ENCODE measurements at places on chromosomes 1 and 21.

DNA sequence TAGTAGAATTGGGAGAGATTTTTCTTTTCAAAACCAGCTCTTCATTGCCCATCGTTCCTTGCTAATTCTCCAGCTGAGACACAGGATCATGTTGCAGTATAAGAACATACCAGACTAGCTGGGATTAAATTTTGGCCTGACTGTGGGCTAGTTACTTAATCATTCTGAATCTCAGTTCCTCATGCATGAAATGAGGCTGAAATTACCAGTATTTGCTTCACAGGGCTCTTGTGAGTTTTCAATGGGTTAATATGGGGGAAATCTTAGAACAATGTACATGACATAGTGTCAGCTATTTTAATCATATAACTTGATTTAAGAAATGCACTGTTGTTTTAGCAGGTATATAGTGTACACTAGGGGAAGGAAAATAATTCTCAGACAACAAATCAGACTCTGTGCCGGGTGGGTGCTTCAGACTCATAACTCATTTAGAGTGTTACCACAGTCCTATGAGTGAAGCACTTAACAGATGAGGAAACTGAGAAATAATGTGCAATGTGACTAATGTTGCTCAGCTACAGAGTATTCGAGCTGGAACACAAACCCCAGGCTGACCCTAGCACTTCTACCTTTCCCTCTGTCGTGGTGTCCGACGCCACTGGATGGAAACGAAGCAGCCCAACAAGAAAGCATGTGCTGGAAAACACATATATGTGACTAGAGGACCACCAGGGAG is 137.6 kb upstream of the SGIP1 start:
- DNase-seq, result no peak

DNA sequence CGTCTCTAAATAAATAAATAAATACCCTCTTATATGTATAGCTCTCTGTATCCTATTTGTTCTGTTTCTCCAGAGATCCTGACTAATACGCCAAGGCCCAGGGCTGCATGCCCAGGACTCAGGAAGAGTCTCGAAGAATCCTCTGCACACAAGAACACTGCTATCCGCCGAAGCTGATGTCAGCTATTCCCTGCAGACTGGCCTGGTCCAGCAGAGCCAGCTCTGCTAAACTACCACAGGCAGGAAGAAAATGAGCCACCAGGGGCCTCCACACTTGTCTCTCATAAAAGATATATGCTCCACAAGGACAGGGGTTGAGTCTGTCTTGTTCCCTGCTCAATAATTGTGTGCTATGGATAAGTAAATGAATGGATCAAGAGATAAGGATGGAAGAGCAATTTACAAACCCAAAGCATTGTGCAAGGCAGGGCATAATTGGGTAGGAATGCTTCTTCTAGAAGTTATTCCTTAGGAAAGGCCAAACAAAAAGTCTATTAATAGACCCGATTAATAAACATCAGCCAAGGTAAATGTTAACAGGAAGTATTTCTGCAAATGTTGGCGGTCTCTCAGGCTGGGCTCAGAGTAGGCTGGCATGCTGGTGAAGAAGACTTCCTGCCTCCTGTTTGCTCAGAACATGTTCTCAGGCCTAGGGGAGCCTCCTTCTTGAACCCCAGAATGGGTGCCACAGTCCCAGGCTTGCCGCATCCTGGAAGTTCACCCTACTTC is 26.3 kb upstream of the MAN1C1 start:
- no peak for DNase-seq

DNA sequence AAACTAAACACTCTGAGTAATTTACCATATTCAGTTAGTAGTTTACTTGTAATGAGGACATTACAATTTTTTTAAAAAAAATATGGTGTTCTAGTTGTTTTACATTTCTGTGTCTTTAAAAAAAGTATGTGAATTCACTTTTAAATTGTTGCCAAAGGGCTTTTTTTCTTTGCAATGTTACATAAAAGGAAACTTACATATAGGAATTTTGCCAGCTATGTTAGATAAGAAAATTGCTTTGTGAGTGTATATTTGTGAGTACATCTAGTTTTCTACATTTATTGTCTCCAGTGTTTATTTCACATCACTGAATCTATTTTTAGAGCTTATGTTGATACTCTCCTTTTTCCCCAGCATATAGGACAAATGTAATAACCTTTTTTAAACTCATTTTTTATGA is 206.8 kb downstream of the GPR52 start:
- no peak for DNase-seq

DNA sequence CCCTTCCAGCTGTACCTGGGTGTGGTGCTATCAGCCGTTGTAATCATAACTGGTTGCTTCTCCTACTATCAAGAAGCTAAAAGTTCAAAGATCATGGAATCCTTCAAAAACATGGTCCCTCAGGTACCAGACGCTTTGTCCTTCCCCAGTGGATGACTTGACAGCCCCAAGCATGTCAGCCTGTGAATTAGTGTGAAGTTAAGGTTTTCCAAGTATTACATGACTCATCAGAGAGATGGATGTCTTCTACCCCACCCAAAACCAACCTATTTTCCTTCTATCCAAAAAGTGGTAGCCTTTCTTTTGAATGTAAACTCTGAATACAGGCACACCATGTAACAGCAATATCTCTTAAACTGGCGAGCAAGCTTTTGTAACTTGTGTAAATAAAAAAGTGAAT is 15.1 kb downstream of the ATP1A1 start:
- no peak for DNase-seq

DNA sequence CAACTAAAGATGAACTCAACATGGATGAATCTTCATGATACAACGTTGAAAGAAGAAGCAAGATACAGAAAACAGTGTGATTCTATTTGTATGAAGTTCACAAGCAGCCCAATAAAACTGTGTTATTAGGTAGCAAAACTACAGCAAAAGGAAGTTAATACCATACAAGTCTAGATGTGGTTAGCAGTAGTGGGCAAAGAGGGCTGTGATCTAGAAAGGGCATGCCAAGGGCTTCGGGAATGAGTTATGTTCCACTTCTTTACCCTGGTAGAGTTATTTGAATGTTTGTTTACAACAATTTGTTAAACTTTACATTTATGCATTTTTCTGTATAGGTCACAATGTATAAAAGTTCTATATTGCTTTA is 9.2 kb downstream of the TNFRSF9 start:
- no peak for DNase-seq

- DNase-seq, result no peak
These were observed 39.6 kb upstream of the KANK4 start for GRCh38 chr1:62358665-62359373.
